ENCODE measurements at places on chromosomes 12 and 14.

GRCh38 chr14:92962031-92962830 is 39.3 kb downstream of the CHGA start:
- no peak for DNase-seq

GRCh38 chr14:45112896-45113781 is 21.1 kb downstream of the FKBP3 start:
- no peak for DNase-seq

DNA sequence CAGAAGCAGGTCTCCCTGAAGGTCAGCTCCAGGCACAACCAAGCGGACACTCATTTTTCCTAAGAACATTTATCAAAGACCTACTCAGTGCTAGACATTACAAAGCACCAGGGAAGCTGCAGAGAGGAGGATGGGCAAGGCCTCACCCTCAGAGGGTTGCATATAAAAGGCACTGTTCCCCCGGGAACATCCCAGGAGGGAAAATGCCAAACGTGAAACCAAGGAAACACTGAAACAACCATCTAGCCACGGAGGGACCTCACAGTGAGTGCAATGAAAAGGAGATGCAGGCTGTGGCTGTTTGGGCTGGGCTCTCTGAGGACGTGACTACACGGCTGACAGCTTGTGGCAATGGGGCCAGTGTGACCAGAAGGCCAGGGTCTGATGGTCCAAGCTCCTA is 117.4 kb upstream of the VASH1 start:
- DNase-seq: peak; percentile 12

- DNase-seq: no peak
These were observed 76.8 kb downstream of the ALX1 start for GRCh38 chr12:85356596-85357385.

DNA sequence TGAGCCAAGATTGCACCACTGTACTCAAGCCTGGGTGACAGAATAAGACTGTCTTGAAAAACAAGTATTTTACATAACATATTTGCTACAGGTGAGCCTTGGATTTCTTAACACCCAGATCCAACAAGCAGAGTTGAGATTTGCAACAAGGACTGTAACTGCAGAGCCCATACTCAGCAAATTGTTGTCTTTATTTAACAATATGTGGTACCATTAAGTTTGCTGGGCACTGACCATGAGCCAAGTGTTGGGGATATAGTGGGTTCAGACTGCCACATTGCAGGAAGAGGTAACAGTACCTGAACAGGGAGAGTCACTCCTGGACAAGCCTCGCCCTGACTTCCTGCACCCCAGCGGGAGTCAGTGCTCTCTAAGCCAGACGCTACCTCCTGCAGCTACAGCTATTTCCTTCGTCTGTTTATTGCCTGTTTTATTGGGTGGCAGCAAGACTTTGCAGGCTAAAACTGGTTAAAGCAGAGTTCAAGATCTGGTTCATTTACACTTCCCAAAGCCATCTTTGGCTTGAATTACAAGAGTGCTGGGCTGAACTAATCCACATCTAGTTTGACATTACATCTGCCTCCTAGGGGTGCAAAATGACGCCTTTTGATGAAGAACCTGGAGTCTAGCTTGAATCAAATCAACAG is 12.5 kb downstream of the AHSA1 start:
- no peak for DNase-seq

GRCh38 chr12:14756334-14757143 is 46.7 kb downstream of the WBP11 start:
- DNase-seq: peak; percentile 59

GRCh38 chr12:79451365-79451764 is 239.4 kb downstream of the PAWR start:
- no peak for DNase-seq

GRCh38 chr12:44296624-44297197 is 460.8 kb downstream of the TMEM117 start:
- DNase-seq: no peak

DNA sequence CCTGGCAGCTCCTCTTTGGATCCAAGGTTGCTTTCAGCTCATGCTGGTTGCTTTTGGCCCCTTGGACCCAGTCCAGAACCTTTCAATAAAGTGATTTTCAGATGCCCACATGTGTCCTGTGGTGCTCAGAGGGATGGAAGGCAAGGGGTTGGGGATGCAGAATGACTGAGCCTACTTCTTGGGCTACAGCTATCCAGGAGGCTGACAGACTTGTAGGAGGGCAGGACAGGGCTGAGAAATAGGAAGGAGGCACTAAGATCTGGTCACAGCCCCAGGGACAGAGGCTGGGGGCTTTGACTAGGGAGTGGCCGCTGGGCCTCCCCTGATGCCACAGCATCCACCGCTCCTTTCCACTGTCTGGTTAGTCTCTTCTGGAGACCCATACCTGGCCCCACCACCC is 1.2 kb upstream of the HOXC11 start:
- no peak for DNase-seq

DNA sequence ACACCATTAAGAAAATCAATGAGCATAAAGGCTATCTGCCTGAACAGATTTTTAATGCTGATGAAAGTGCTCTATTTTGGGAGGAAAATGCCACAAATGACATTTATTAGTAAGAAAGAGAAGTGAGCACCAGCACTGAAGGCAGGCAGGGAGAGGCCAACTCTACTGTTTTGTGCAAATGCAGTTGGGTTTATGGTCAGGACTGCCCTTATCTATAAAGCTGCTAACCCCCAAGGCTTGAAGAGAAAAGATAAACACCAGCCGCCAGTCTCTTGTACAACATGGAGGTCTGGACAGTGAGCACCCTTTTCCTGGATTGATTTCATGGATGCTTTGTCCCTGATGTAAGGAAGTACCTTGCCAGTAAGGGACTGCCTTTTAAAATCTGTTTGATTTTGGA is 246.8 kb upstream of the SFSWAP start:
- no peak for DNase-seq

DNA sequence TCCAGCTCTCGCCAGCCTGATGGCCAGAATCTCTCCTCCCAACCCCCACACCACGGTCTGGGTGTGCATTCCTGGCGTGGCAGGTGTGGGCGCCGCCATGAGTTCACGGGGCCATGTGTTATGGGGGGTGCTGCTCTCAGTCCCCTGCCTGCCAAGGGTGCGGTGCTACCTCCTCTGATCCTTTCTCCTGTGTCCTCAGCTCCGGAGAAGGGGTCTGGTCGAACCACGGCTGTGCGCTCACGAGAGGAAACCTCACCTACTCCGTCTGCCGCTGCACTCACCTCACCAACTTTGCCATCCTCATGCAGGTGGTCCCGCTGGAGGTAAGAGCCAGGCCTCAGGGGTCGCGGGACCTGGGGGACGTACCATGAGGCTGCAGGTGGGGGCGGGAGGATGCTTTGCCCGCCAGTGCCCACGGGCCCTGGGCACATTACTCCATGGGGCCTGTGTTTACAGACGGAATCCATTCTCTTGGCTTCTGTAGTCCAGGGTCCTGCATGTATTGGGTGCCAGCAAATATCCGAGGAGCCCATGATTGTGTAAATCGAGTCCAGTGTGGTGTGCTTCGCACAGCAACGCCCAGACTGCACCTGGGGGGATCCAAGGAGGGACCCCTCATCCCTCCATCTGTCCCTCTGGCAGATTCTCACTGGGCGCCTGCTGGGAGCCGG is 130.8 kb downstream of the ADGRD1 start:
- DNase-seq: no peak

DNA sequence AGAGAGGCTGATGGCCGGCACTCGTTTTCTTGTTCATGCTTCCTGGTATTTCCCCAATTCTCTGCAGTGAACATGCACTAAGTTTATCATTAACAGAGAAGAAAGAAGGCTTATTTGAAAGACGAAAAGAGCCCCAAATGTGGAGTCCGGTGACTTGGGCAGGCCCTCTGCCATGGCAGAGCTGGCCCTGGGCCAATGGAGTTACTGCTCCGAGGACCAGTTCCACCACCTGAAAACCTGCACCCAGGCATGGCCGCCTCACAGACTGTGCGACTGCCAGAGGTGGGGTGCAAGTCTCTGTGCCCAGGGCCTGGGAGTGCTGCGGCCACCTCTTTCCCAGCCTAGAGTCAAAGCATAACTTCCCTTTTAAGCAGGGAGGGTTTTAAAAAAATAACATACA is 24.9 kb downstream of the DEGS2 start:
- DNase-seq: no peak

All from H7 (cell line).